ENCODE measurements at places on chromosomes 5 and 9.

DNA sequence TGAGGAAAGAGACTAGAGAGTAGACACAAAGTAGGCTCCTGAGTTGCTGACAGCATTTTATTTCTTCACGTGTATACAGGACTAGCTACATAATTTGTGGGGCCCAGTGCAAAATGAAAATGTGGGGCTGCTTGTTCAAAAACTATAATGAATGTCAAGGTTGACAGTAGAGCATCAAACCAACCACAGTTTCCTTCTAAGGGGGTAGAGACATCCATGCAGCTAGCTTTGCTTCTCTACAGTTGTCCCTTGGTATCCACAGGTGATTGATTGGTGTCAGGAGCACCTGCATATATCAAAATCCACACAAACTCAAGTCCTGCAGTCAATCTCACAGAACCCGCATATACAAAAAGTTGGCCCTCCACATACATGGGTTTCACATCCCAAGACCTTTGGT, 129.6 kb downstream of the SAXO1 start:
- DNase-seq = no peak

DNA sequence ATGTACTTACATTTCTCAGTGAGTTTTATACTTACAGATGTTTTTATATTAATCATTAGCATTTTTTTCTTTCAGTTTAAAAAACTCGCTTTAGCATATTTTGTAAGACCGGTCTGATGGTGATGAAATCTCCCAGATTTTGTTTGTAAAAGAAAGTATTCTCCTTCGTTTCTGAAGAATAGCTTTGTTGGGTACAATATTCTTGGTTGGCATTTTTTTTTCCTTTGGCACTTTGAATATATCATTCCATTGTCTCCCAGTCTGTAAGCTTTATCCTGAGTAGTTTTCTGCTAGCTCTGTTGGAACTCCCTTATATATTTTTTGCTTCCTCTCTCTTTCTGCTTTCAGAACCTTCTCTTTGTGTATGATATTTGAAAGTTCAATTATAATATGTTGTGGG, 412.6 kb downstream of the RASEF start:
- DNase-seq = no peak

GRCh38 chr9:137825324-137825989, 52.1 kb upstream of the CACNA1B start:
- no peak for DNase-seq

- DNase-seq = no peak
Measured at GRCh38 chr5:176938472-176938871, 39.3 kb upstream of the HK3 start.

DNA sequence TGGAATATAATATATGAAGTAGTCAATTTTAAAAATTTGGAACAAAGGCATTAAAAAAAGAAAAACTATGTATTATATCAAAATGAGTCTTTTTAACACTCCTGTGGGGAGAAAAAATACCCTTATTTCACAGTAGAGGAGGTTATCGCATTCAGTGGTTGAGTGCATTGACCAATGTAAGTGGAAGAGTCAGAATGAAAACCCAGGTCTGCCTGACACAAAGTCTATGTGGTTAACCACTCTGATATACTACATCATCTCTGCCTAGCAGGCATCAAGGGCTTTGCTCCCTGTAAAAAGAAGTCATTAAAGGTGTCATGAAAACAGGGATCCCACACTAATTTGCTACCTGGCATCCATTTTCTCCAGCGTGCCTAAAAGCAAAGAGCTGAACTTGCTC, 417.2 kb upstream of the C9orf72 start:
- no peak for DNase-seq

DNA sequence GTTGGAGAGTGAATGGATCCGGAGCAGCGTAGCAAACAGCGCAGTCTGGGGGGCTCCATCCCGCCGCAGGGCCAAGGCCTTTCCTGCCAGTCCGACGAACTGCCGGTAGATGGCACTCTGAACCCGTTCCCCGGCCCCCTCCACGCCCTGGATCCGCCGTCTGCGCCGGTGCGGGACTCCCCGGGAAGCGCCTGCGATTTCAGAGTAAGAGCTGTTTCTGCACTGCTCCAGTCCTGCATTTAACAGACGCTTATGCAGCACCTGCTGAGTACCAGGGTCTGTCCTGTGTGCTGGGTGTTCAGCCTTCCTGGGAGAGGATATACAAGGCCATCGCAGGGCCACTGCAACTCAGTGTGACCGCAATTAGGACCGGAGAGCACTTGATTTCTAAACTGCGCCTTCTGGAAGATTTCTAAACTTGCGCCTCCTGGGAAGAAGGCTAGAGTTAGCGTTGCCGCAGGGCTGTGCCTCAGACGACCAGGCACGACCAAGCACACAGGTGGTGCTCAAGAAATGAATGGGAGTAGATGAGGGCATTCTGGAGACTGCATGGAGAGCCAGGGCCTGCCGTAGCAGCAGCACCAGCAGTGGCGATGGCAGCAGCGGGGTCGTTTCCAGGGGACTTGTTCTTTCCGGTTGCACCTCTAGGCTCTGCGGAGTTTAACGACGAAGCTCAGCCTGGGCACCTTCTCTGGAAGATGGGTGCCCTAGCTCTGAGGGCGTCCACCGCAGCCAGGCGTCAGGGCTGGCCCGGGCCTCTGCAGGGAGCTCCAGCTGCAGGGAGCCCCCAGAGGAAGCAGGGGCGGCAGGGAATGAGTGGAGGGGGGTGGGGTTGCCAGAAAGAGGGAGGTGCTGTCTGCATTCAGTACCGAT, 14.3 kb upstream of the TIFAB start:
- DNase-seq = peak; percentile 66

GRCh38 chr5:15695215-15695731, 195.3 kb downstream of the FBXL7 start:
- no peak for DNase-seq

DNA sequence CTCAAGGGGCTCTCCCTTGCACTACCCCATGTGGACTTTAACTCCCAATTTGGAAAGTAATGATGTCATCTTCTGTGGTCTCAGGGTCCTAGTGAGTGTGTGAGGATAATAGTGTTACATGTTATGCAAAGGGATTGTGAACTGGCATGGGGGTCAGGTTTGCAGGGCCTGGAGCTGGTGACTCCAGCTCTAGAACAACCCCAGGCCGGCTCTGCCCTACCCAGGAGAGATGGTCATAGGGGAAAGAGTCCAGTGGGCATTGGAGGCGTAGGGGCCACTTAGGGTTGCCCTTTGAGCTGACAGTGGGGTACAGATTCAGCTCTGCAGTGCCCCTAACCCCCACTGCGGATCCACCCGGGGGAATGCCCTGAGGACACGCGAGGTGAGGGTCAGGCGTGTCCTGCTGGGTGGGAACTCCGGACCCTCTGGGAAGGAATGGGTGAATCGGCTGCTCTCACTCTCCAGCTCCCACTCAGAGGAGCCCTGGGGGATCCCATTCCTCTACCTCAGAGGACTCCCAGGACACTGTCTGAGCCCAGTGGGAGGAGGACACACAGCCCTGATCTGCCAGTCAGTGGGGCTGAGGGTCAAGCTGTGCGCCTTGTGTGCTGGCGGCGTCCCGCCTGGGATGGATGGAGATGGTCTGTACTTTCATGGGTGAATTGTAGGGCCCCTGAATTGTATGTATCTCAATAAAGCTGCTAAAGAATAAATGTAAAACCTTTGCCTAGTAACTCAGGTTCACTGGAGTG, 2.5 kb upstream of the NKD2 start:
- DNase-seq = no peak

GRCh38 chr5:120463006-120463680, 957 bp upstream of the PRR16 start:
- no peak for DNase-seq

DNA sequence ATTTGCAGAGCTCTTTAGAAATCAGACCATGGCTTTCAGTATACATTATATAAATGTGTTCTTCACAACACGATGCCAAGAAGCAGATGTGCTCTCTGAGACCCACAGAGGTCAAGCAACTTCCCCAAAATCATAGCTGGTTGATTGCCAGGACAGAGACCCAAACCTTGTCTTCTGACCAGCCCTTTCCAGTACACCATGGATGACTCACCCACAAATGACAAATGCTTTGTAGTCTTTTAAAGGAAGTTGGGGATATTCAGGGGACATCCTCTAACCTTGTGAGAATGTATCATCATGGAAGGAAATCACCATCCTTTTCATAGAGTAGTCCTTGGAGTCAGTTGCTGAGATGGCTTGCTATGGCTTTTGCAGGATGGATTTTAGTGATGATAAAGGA, 30.1 kb downstream of the ZNF462 start:
- DNase-seq = no peak

DNA sequence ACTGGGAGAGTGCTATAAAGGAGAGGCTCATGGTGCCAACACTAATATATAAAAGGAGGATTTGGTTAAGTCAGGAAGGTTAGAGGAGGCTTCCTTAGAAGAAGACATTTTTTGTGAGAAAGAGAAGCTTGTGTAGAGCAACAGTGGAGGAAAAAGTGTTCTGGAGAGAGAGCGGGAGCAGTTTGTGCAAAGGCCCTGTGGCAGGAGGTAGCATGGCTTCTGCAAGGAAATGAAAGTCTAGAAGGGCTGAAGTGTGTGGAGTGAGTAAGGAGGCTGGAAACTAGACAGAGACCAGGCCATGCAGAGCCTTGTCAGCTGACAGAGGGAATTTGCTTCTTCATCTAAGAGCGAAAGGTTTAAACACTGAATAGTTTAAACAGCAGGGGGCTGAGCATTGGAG, 64.4 kb upstream of the ARAP3 start:
- no peak for DNase-seq

GRCh38 chr9:90552317-90552716, 90.3 kb downstream of the DIRAS2 start:
- DNase-seq = no peak

GRCh38 chr5:122101636-122102285, 23.7 kb upstream of the LOX start:
- DNase-seq = no peak

DNA sequence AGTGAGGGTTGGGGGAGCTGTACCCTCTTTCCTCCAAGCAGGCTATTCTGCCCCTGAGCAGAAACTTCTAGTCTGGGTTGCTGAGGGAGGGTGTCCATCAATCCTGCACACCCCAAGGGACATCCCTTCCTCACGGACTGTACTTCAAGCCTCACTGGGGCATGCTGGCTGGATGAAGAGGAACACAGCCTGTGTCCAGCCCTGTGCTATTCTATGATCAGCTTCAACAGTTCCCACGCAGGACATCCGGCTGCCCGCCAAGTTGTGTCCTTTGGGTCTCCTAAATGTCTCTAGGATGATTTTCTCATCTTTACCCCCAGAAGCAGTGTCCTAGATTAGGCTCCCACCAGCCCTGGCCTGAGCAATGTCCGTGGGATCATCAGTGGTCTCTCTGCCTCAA, 68.1 kb downstream of the CRB2 start:
- no peak for DNase-seq

DNA sequence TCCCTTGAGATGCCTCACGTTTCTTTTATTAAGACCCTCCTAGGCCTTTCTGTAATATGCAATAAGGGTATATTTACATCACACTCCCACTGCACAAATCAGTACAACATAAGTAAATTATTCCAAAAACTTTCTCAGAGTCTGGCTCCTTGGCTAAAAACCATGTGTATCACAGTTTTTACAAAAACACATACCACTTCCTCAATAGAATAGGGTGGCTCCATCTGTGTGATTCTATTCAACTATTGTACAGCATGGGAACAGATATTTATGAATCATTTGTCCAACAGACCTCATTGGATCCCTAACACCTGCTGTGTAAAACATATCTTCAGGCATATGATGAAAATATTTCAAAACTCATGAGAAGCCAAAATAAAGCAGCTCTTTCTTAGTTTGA, 502.7 kb downstream of the EFNA5 start:
- no peak for DNase-seq

DNA sequence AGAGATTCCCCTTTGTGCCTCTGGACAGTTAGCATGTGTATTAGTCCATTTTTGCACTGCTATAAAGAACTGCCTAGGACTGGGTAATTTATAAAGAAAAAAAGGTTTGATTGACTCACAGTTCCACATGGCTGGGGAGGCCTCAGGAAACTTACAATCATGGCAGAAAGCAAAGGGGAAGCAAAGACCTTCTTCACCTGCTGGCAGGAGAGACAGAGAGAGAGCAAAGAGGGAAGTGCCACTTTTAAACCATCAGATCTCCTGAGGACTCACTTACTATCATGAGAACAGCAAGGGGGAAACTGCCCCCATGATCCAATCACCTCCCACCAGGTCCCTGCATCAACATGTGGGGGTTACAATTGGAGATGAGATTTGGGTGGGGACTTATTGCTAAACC, 6.0 kb downstream of the CFAP90 start:
- no peak for DNase-seq

DNA sequence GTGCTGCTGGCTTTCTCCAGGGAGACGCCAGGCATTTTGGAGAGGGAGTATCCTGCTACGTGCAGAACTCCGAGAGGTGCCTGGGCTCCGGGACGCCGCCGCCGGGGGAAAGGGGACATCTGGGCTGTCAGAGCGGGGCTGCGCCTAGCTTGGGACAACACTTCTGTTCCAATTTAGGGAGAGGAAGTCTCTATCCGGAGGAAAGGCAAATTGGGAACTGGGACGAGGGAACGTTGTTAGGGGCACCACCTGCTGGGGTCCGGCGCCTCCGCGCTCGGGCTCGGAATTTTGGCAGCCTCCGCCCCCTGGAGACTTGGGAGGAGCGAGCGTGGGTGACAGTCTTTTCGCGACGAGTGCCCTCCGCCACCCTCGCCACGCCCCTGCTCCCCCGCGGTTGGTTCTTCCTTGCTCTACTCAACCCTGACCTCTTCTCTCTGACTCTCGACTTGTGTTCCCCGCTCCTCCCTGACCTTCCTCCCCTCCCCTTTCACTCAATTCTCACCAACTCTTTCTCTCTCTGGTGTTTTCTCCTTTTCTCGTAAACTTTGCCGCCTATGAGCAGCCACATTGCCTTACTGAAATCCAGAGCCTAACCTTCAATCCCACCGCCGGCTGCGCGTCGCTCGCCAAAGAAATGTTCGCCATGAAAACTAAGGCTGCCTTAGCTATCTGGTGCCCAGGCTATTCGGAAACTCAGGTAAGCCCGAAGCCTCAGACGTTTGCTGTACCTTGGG, 1.6 kb downstream of the TSLP start:
- peak; percentile 28 for DNase-seq

- no peak for DNase-seq
Measured at GRCh38 chr9:137044037-137044436, 1.9 kb downstream of the NPDC1 start.

- no peak for DNase-seq
Measured at GRCh38 chr5:146463446-146463845, 16.3 kb downstream of the TCERG1 start.

GRCh38 chr5:151162776-151163175, 5.2 kb upstream of the ANXA6 start:
- no peak for DNase-seq

DNA sequence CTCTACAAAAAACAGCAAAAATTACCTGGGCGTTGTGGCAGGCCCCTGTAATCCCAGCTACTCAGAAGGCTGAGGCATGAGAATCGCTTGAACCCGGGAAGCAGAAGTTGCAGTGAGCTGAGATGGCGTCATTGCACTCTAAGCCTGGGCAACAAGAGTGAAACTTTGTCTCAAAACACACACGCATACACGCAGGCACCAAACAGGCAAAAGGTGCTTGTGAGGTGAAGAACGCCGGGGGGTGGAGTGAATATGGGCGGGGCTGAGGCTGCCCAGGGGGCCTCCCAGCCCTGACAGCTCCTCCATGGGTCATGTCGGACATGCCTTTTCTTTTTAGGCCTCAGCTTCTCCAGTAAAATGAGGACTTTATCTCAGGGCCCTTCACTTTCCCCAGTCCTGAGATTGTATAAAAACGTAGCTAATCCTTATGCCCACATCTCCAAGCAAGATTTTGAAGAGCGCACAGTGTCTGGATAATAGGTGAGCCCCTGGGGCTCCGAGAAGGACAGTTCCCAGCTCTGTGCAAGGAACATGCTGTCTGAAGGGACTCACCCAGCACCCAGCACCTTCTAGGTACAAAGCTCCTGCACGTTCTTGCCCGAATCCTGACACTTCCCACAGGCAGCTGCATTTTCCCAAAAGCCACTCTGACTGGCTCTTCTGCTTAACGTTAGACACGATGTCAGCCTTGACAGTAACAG, 168.3 kb downstream of the COL23A1 start:
- no peak for DNase-seq

Measured in stimulated activated effector memory CD8-positive, alpha-beta T cell treated with anti-CD3 and anti-CD28 coated beads, Interleukin-12 subunit alpha, Interleukin-12 subunit beta, amount 100 ng/mL, for 72 hours (primary cell).